ENCODE measurements at places on chromosomes 5 and 9.

GRCh38 chr9:7303907-7304626 is 495.5 kb downstream of the DMAC1 start:
- DNase-seq = no peak

DNA sequence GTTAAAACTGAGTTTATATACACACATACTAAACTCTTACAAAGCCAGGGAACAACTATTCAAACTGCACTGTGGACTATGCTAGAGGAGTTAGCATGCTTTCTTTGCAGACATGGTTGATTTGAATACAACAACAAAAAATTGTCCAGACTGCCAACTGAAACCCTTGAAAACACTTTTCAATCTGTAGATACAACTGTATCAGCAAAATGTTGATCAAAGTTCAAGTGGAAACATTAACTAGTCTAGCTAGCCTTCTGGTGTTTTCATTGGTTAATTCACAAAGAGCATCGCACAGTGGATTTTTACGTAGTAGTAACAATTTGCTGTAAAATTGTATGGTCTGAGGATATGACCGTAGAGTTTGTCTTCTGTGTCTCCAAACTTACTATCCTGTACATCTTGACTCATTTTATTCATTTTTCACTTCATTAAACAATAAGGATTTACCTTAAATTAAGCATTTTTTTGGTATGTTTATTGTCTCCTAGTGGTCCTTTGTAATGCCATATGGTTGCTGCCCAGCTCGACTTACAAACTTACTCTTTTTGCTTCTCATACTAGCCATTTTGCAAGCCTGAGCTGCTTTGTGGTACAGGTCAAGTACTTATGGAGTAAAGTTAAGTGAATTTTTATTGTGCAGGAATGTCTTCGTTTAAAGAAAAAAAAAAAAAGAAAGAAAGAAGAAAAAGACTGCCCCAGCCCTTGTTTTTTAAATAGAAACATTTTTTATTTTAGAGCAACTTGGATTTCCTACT is 123.4 kb downstream of the ZCCHC7 start:
- DNase-seq = no peak

GRCh38 chr9:17138503-17138902 is 3.7 kb downstream of the CNTLN start:
- no peak for DNase-seq

- no peak for DNase-seq
These were observed 73.7 kb downstream of the SPATA31D1 start for GRCh38 chr9:82062245-82062644.

DNA sequence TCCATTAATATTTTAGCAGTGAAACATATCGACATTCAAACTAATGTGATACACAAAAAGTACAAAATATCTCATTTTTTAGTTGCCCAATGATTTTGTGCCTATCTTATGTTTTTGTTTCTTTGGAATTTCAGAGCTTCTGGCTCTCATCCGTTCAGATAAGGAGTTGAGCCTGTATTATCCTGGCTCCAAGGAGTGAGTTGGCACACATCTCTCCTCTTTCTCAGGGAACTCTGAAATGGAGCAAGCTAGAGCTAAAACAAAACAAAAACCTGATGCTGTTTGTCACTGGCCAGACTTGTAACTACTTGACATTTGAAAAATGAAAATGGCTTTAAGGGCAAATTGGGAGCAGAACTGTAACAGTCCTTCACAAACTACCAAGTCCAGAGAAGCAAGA is 131.3 kb upstream of the SLC28A3 start:
- DNase-seq = no peak

GRCh38 chr9:130607640-130608420 is 28.5 kb downstream of the FUBP3 start:
- no peak for DNase-seq

- DNase-seq = peak; percentile 45
These were observed at the start of gene STING1 for GRCh38 chr5:139482050-139482889. TSS of gene STING1 (minus strand) at chr5:139482758. CDS start at chr5:139481704, 1,054 bp downstream.

DNA sequence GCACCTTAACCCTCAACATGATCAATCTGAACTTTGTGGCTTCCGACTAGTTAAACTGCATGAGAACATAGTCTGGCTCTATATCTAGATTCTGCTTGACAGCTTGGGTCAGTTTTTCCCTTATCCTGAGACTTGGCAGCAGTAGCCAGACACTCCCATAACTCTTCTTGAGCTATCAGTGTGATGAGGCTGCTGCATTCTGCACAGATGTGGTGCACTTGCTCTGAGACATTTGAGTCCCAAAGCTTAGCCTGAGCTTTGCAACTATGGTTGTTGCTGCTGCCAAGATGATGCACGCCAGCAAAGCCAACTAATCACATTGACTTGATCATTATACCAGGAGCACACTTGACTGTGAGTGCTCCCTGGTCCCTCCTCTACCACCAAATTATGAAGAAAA is 36.2 kb downstream of the MOCS2 start:
- DNase-seq = no peak

- DNase-seq = no peak
These were observed 75.9 kb downstream of the COL27A1 start for GRCh38 chr9:114231273-114231672.

DNA sequence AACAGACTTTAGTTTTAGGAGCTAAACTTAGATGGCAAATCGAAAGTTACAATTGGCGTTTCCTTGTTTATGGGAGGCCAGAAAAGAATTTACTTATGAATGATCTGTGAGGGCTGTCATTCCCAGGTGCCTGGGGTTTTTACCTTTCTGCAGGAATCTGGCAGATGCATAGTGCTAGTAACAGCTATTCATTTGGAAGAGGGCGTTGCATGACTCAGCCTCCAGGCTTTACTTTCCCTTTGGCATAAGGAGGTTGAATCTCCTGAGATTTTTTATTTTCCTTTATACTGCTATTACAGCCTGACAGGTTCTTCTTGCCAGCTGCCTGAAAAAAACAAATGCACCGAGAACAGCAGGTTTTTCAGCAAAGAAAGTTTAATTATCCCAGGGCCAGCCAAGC is 30.0 kb downstream of the CARD6 start:
- DNase-seq = no peak

DNA sequence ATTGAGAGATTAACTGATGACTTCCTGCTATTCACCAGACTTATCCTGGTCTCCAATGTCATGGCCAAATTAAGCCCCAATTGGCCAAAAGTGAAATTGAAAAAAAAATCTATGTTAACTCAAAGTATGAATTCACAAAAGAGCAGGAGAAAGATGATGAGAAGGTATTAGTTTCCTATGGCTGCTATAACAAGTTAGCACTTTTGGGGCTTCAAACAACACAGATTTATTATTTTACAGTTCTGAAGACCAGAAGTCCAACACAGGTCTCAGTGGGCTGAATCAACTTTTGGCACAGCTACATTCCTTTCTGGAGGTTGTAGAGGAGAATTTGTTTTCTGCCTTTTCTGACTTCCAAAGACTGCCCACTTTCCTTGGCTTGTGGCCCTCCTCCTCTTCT is 78.6 kb upstream of the TLE1 start:
- no peak for DNase-seq

- DNase-seq = peak; percentile 38
These were observed 41.7 kb downstream of the SEMA6A start for GRCh38 chr5:116532762-116533525.

- DNase-seq = no peak
These were observed 1.6 kb upstream of the FBXW11 start for GRCh38 chr5:172008111-172008455.

DNA sequence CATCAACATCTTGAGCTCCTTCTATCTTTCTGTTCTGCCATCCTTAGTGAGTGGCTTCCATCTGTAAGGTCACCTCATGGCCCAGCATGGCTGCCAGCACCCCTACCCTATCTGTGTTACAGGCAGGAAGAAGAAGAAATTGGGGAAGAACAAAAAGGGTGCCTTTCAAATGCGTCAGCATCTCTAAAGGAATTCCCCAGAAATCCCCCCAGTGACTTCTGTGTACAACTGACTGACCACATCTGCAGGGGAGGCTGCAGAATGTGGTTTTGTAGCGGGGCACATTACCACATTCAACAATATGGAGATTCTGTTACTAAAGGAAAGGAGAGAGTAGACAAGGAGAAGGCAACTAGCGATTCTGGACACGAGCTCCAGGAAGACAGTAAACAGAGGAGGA is 40.1 kb downstream of the ALG2 start:
- no peak for DNase-seq

DNA sequence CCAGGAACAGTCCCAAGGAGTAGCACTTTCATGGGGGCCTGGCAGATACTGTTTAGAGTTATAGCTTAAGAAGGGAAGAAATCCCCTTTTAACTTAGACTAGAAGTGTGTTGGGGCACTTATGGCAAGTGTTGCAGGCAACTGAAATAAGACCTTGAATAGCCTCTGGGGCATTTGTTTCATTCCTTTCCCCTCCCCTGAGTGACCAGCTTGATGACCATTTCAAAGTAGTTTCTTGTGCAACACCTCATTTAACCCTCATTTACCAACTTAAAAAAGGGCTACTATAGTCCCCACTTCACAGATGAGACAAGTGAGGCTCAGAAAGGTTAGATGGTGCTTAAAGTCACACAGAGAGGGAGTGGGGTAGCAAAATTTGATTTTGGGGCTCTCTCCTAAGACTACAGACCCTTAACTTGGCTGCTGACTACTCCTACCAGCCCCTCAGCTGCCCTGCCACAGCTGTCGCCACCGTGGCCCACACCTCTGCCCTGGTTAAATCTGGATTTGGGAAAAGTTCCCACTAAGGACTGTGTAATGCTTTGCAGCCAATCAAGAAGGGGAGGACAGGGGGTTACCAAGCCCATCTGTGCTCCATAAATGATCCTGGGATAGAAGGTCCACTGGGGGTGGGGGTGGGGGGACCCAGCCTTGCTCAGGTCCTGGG is 5.5 kb downstream of the PDLIM4 start:
- DNase-seq = no peak

DNA sequence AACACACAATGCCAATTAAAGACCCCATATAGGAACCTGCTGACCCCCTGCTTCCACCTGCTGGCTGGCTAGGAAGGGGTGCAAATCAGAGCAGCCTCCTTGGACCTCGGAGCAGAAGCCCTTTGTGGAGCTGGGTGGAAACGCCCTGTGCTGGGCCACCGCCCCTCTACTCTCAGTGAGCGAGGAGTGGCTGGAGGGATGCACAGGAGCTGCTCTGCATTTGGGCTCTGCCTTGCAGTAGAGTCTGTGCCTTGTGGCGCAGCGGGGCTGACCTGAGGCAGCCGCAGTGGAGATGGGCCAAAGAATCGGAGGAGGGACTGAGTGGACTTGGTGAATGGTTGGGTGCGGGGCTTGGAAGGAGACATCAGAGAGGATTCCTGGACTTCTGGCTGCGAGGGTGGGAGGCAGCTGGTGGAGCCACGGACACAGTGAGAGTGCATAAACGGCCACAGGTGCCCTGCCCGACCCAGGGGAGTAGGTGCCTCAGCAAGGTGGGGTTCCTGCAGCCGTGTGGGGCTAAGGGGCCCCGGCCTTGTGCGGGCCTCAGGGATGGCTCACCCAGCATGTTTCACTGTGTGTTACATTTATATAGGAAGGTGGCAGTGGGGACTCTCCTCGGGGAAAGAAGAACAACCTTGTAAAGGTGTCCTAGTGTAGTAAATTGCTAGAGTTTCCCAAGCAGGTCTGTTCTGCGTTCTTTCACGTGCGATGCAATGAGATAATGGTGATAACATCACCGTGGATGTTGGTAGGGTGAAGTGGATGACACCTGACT is 14.1 kb upstream of the IRX4 start:
- DNase-seq = no peak

GRCh38 chr5:132428484-132429462 is 59.3 kb downstream of the SLC22A5 start:
- DNase-seq = no peak

GRCh38 chr5:6752782-6753181 is 39.5 kb downstream of the TENT4A start:
- DNase-seq = no peak

Data from NCI-H1436 treated with DMSO at 0.1 percent for 48 hours (cell line).